Activated T-cell treated with anti-CD3 and anti-CD28 coated beads for 1 hour (primary cell): ENCODE measurements at places on chromosomes 7 and 10.

- no peak for DNase-seq
Measured at GRCh38 chr10:83908506-83908905, 230.8 kb upstream of the GHITM start.

GRCh38 chr10:93807371-93807770, 49.6 kb downstream of the LGI1 start:
- no peak for DNase-seq

DNA sequence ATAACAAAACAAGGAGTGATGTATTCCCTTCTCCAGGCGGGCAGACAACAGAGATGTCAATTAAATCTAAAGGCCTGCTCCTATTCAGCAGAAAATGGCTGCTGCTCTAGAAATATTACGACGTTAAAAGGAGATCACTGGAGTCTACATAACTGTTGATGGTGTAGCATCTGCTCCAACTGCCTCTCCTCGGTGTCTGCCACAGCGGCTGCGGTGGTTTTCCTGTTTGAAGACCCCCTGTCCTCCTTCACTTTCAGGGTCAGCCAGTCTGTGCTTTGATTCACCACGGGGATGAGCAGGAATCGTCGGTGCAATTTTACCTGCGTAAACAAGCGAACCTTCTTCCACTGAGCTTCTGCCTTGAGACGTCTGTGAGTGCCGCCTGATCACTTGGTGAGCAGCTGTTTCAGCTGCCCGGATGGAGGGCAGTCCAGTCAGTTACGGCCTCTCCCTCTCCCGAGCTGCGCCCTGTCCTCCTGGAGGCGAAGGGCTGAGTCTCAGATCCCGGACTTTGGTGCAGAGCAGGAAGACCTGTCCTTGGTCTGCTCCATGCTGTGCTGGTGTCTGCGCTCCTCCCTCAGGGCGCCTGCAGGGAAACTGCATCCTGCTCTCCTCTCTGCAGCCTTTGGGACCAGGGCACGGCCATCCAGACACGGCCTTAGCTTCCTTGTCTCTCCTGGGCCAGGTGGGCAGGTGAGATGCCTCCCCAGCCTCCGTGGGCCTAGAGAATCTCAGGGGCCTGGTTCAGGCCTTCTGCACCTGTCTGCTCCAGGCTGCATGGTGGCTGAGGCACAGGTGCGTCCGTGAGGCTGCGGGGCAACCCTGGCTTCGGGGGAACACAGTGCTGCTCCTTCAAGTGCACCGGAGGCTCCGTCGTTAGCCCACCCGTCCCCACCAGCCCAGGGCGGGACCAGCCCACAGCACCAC, 326.6 kb downstream of the ADARB2 start:
- no peak for DNase-seq

GRCh38 chr7:30251708-30252329, 32.6 kb upstream of the ZNRF2 start:
- no peak for DNase-seq

GRCh38 chr10:125983161-125983560, 86.8 kb downstream of the FANK1 start:
- DNase-seq, result no peak

DNA sequence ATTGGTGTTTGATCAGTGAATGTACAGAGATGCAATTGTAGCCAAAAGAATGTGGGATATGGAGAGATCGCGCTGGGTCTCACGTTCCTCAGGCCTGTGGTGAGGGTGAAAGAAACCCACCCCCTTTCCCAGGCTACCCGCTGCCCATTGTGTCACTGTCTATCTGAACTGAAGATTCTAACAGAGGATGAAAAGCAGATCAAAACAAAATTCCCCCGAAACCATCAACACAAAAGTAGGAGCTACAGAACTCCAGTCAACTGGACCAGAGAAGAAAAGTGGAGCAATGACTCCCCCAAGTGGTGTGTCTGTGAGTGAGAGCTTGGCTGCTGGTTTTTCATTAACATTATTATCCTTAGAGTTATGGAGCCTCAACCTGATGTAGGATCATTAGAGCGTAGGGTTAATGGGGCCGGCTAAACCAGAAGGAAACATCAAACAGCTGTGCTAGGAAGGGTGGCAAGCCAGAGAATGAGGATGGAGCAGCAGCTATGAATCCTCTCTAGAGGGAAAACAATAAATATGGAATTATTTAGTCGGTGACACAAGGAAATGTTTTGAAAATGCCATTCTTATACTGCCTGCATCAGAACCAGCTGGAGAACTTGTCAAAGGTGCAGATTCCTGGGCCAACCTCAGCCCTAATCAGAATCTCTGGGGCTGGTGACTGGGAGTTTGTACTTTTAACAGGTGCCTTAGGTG, 38.3 kb downstream of the AKR1B1 start:
- no peak for DNase-seq

DNA sequence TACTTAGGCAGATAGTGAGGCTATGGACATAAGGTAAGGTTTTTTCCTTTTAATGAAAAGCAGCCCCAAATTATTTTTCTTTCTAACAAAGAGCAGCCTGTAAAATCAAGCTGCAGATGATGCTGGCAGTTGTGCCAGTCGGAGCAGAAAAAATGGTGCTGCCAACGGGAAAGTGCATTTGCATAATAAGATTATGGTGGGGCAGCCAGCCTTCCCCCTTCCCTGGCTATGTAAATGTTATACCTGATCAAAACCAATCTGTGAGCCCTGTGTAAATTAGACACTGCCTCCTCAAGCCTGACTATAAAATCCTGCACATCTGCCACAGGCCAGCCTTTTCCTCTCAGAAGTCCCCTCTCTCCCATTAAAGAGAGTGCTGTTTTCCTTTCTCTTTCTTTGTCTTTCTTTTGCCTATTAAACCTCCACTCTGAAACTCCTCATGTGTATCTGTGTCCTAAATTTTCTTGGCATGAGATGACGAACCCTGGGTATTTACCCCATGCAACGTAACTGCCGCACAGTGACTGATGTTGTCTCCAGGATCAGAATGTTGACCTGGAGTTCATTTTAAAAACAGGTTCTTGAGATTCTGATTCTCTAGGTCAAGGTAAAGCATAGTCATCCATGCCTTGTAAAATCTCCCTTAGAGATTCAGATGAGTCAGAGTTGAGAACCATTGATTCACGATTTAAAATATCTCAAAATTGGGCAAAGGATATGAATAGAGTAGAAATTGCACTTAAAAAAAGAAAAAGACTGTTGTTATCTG, 167.3 kb upstream of the C1GALT1 start:
- no peak for DNase-seq

DNA sequence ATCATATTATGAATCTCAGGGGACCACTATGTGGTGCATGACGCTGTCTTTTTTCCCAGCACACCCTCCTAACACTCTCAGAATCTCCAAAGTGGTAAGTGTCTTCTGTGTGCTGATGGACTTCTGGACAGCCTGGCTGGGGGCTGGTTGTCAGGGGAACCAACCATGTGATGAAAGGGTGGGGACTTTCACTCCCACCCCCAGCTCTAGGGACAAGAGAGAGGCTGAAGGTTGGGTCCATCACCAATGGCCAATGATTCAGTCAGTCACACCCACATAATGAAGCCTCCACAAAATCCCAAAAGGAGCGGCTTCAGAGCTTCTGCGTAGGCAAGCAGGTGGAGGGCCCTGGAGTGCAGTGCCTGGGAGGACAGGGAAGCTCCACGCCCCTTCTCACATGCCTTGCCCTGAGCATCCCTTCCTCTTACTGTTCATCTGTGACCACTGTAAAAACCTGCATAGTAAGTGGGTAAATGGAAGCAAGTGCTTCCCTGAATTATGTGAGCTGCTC, 44.6 kb downstream of the RASGEF1A start:
- no peak for DNase-seq

- DNase-seq, result no peak
Measured at GRCh38 chr7:22469371-22470143, 30.4 kb downstream of the STEAP1B start.

GRCh38 chr10:1449572-1450205, 287.6 kb downstream of the ADARB2 start:
- no peak for DNase-seq

DNA sequence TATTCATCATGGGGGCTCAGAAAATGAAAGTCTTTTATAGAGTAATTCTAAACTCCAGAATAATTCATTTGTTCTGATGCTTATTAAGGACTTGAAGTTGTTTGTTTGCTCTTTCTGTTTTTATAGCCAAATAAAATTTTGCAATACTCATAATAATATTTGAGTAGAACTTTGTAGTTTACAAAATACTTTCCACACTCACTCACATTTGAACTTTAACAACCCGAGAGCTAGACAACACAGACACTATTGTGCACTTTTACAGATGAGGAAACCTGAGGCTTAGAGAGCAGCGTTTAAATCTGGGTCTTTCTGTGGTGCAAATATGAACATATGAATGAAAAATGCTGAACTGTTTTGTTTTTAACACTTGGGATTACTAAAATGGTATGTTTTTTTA, 126.8 kb downstream of the KAT6B start:
- DNase-seq, result no peak

- DNase-seq, result no peak
Measured at GRCh38 chr7:74584160-74584954, 73.2 kb upstream of the GTF2I start.

- DNase-seq, result no peak
Measured at GRCh38 chr10:49285232-49285631, 13.7 kb upstream of the C10orf71 start.

GRCh38 chr10:71081912-71082311, 130.5 kb upstream of the UNC5B start:
- DNase-seq, result no peak

DNA sequence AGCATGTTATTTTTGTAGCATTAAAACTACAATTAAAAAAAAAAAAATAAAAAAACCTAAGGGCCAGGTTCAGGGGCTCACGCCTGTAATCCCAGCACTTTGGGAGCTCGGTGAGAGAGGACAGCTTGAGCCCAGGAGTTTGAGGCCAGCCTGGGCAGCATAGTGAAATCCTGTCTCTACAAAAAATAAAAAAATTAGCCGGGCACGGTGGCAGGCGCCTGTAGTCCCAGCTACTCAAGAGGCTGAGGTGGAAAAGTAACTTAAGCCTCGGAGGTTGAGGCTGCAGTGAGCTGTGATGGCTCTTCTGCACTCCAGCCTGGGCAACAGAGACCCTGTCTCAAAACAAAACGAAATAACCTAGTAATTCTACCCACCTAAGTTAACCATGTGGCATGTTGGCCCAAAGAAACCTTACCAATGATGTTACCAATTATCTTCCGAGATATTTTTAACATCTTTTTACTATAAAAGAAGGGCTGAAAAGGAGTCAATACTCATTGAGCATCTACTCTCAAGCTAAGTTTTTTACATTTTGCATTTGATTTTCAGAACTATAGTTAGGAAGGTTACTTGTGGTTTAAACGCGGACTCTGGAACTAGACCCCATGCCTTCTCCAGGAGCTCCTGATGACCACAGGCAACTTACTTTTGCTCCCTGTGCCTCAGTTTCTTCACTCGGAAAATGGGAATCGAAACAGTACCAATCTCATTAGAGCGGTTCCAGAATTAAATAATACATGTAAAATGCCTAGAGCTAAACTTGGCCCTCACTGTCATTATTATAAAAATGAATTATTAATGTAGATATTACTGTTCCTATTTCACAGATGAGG, 1.4 kb downstream of the ITGB1 start:
- DNase-seq, result no peak

DNA sequence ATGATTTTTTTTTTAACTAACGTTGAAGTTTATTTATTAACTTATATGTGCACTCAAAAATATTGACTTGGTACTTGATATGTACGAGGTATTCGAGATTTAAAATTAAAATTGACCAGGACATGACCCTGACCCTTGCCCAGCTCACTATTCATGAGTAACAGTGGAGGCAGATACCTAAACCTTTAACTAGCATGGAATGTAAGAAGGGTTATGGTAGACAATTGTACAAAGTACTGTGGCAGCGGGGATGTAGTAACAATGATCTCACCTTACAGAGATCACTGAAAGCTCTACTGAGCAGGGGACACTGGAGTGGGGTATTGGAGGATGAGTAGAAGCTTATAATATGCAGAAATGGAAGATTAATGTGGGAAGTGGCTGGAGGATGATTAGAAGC, 60.8 kb downstream of the ADRA2A start:
- no peak for DNase-seq

GRCh38 chr7:47298636-47299035, 283.3 kb downstream of the TNS3 start:
- no peak for DNase-seq

GRCh38 chr10:102072673-102073527, 7.8 kb downstream of the HPS6 start:
- peak; percentile 73 for DNase-seq

GRCh38 chr10:45040921-45041542, 40.3 kb downstream of the ZNF22 start:
- DNase-seq, result no peak

DNA sequence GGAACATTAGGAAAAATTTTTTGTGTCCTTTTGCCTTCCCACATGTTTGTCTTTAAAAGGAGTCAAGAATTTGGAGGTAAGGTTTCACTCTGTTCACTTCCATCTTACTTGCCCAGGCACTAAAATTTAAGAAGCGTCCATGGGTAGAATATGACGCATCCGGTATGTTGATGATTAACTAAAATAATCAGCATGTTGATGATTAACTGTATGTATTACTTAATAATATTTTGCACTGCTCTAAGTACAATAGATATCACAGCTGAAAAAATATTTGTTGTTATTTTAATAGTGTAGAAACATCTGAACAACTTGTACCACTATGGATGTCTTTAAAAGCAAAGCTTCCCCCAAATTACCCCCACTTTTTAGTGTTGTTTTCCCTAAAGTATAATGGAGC, 11.5 kb downstream of the ANKRD22 start:
- DNase-seq, result no peak

GRCh38 chr10:21417172-21417712, 108.2 kb downstream of the SKIDA1 start:
- no peak for DNase-seq

DNA sequence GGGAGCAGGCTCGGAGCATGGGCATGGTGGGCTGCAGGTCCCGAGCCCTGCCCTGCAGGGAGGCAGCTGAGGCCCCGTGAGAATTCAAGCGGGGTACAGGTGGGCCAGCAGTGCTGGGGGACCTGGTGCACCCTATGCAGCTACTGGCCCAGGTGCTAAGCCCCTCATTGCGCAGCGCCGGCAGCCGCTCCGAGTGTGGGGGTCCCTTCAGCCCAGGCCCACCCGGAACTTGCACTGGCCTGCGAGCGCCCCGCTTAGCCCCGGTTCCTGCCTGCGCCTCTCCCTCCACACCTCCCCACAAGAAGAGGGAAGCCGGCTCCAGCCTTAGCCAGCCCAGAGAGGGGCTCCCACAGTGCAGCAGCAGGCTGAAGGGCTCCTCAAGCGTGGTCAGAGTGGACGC, 250.7 kb downstream of the CRPPA start:
- DNase-seq, result no peak

GRCh38 chr10:69969977-69970376, 82.7 kb upstream of the MACROH2A2 start:
- DNase-seq, result no peak

GRCh38 chr10:68668972-68669371, 52.1 kb upstream of the CCAR1 start:
- no peak for DNase-seq

DNA sequence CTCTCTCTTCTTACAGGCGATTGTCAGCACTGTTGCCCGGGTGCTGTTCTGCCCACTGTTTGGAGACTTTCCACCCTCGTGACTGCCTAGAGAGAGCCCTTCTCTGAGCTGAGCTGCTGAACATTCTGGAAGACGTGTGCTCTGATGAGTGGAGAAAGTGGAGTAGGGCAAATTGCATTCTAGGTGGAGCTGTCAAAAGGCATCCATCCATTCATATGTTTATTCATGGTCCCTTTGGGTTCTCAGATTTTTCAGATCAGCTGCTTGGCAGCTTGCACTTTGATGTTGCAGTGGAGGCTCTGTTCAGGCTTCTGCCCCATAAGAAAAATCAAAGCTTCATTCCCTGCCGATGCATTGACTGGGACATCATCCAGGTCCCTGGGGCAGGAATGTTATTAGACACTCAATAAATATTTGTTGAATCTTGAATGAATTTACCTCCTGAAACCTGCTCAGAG, 120.7 kb upstream of the EEPD1 start:
- DNase-seq, result no peak
